GM23248 (cell line): ENCODE measurements at places on chromosomes 2 and 18. TPM values are rescaled to one million over a fixed set of nuclear protein-coding genes. Genes with fewer than 3 reads are reported as not detected.

WDCP gene
- 6.1 and 7.6 TPM in 2 replicates for total RNA-seq

GRCh38 chr2:126704434-126705160, 48.6 kb downstream of the GYPC start:
- H3K27ac ChIP-seq, result no peak overlapping the region
- no peak overlapping the region for H3K4me3 ChIP-seq
- H3K27me3 ChIP-seq, result peaks cover 2% of the 10 kb centered on the region
- H3K36me3 ChIP-seq, result no peaks in the 10 kb centered on the region

DNA sequence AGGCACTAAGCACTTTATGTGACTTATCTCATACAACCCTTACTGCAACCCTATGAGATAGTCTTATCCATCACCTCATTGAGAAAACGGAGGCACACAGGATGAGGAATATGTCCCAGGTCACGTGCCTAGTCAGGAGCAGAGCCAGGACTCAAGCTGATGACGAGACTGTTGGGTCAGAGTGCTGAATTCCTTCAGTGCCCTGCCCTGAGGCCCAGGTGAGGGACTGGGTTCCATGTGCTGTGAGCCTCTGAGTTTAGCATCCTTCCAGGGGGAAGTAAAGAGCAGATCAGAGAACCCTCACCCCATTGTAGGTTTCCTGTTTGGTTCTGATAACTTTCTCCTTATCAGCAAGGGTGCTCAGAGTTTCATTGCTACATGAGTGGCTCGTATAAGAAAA, 11.7 kb upstream of the EDAR start:
- no peak overlapping the region for H3K27ac ChIP-seq
- no peak overlapping the region for H3K4me3 ChIP-seq
- no peaks in the 10 kb centered on the region for H3K36me3 ChIP-seq
- no peak for DNase-seq

DNA sequence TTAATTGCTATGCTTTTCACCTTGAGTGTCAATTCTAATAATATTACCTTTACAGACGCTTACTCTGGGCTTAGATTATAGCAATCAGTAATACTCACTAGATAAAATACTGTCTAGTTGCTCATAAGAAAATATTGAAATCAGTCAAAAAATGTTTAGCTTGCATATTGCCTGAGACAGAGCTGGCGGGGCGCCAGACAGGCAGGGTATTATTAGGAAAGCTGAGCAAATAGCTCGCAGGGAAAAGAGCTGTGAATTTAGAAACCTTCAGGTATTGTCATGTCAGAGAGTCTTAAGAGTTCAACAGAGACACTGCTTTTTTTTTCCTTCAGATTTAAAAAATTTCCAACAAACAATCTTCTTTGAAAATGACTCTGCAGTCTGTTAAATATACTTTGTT, 118.4 kb downstream of the MEIS1 start:
- no peak overlapping the region for H3K4me3 ChIP-seq
- peaks cover 11% of the 10 kb centered on the region for H3K36me3 ChIP-seq
- no peak overlapping the region for H3K27ac ChIP-seq
- H3K27me3 ChIP-seq, result no peaks in the 10 kb centered on the region
- peaks cover 16% of the 10 kb centered on the region for H3K4me1 ChIP-seq

GRCh38 chr2:240593026-240593702, 6.6 kb downstream of the CAPN10 start:
- DNase-seq, result no peak
- no peaks in the 10 kb centered on the region; the same call in 1 of the 2 replicates for H3K36me3 ChIP-seq
- H3K27ac ChIP-seq, result no peak overlapping the region
- H3K27me3 ChIP-seq, result no peaks in the 10 kb centered on the region

GRCh38 chr18:457140-457519, 43.4 kb downstream of the COLEC12 start:
- H3K36me3 ChIP-seq, result no peaks in the 10 kb centered on the region
- DNase-seq, result peak; percentile 85
- peak overlapping the region; percentile 65 for H3K27ac ChIP-seq

GRCh38 chr2:135063210-135063609, 11.1 kb downstream of the RAB3GAP1 start:
- no peak overlapping the region for H3K4me3 ChIP-seq
- H3K27ac ChIP-seq, result no peak overlapping the region
- H3K4me1 ChIP-seq, result peaks cover 28% of the 10 kb centered on the region
- H3K36me3 ChIP-seq, result peaks cover 40% of the 10 kb centered on the region; the same call in 1 of the 2 replicates

GRCh38 chr2:201966691-201967438, 66.8 kb upstream of the FZD7 start:
- no peak for DNase-seq
- no peak overlapping the region for H3K4me3 ChIP-seq
- H3K4me1 ChIP-seq, result peaks cover 8% of the 10 kb centered on the region
- no peaks in the 10 kb centered on the region for H3K27me3 ChIP-seq
- no peak overlapping the region for H3K27ac ChIP-seq

GRCh38 chr18:46343931-46344372, 239.8 kb downstream of the HAUS1 start:
- no peak overlapping the region for H3K27ac ChIP-seq
- H3K27me3 ChIP-seq, result peaks cover 29% of the 10 kb centered on the region
- no peaks in the 10 kb centered on the region for H3K36me3 ChIP-seq
- H3K4me3 ChIP-seq, result no peak overlapping the region
- no peak for DNase-seq
- no peaks in the 10 kb centered on the region for H3K4me1 ChIP-seq

DNA sequence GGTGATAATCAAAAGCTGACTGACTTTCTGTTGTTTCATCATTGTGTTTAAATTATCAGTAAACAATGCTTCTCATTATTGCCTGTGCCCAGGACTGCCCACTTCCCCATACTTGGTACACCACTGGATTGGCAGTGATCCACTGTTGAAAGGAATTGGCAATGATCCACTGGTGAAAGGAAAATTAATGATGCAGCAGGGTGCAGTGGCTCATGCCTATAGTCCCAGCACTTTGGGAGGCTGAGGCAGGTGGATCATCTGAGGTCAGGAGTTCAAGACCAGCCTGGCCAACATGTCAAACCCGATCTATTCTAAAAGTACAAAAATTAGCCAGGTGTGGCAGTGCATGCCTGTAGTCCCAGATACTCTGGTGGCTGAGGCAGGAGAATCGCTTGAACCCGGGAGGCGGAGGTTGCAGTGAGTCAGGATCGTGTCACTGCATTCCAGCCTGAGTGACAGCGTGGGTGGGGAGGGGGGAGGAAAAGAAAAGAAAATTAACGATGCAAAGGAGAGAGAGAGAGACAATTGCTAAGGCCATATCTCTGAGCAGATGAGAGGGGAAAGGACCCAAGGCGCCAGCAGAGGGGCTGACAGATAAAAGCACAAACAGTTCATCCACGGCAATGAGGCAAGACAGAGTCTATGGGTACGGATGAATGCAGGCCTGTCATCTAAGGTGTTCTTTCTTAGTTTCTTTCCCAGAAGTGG, 10.2 kb upstream of the GTF2A1L start:
- peaks cover 10% of the 10 kb centered on the region for H3K4me1 ChIP-seq
- no peak overlapping the region for H3K4me3 ChIP-seq
- no peaks in the 10 kb centered on the region for H3K36me3 ChIP-seq
- DNase-seq, result peak; percentile 42

GRCh38 chr2:168514692-168515091, 58.6 kb downstream of the CERS6 start:
- peaks cover 37% of the 10 kb centered on the region for H3K4me1 ChIP-seq
- no peak overlapping the region for H3K4me3 ChIP-seq
- peak; percentile 16 for DNase-seq

GRCh38 chr2:217247476-217247875, 387.6 kb upstream of the TNP1 start:
- DNase-seq, result no peak
- H3K4me3 ChIP-seq, result no peak overlapping the region
- H3K27me3 ChIP-seq, result no peaks in the 10 kb centered on the region
- H3K4me1 ChIP-seq, result no peaks in the 10 kb centered on the region

DNA sequence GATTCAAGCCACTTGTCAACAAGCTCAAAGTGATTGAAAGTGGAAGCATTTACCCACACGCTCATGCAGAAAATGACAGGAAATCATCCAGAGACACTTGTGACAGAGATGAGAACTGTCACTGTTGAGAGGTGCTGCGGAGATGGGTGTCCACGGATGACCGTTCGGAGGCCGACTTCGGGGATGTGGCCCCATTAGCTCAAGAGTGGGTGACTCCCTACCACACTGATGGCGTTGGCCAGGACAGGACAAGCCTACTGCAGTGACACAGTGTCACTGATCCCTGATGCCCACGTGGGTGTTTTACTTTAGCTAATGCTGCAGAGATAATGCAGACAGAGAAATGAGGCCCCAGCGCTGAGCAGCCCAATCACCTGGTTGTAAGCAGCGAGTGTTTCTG, 81.5 kb upstream of the YWHAQ start:
- no peak for DNase-seq
- no peak overlapping the region for H3K4me3 ChIP-seq
- H3K27me3 ChIP-seq, result no peaks in the 10 kb centered on the region

DNA sequence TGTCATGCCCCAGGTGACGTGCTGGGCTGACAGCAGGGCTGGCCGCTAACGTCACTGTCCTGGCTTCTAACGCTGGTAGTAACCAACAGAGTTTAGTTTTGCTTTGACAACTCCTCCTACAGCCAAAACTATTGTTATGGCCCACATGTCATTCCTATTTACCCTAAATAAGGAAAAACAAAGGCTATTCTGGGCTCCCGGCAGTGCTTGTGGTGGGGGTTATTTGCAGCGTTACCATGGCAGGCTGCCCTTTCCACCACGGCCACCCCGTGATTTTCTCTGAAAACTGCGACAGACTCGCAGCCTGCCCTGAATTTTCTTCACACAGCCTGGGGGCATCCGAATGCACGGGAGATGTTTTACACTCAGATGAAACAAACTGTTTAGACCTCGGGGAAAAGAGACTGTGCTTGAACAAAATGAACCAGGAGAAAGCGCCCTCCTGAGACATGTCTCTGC, 115.2 kb downstream of the FAM210A start:
- peaks cover 49% of the 10 kb centered on the region for H3K27me3 ChIP-seq
- DNase-seq, result peak; percentile 66
- peak overlapping the region; percentile 66 for H3K4me3 ChIP-seq
